ENCODE measurements at places on chromosomes 5 and 9. TPM values are rescaled to one million over a fixed set of nuclear protein-coding genes. Genes with fewer than 3 reads are reported as not detected.

DNA sequence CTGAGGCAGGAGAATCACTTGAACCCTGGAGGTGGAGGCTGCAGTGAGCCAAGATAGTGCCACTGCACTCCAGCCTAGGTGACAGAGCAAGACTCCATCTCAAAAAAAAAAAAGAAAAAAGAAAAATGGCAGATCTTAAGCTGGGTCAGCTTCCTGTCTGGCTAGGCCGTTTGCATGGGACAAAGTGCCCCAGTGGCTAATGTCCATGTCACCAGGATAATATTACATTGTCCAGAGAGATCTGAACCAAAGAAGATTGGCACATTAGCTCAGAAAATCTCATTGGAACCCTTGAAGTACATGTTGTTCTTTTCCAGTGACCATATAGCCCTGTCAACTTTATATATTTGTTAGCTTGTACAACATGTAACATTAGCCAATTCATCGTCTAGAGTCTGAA lies 59.2 kb upstream of the DAB2IP start:
- DNase-seq, result no peak

DNA sequence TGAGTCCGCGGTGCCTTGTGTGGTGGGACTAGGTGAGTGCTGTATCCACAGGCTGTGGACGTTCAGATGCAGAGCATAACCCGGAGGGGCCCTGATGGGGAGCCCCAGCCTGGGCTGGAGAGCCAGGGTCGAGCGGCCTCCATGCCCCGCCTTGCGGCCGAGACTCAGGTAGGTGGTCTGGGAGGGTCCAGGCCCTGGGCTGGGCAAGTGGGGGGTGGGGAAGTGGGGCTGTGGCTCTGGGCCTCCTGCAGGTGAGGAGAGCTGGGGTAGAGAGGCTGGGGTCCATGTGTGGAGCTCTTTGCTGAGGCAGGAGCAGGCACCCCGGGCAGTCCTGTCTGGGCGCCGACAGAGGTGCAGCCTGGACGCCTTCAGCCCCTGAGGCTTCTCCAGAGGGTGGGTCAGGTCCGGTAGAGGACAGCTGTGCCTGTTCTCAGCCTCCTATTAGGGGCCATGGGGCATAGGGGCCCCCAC lies 241.1 kb downstream of the CACNA1B start:
- no peak for DNase-seq

DNA sequence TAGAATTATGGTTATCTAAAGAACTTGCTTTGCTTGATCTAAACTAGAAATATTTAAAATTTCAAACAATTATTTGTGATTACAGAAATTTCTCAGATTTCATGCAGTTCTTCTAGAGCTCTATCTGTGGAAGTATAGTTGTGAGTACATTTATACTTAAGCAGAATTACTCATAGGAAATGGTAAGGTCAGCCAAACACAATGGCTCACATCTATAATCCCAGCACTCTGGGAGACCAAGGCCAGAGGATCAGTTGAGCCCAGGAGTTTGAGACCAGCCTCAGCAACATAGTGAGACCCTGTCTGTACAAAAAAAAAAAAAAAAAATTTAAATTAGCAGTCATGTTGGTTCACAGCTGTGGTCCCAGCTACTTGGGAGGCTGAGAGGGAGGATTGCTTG lies 71.0 kb downstream of the INVS start:
- DNase-seq, result peak; percentile 65

- DNase-seq, result no peak
These were observed 1156.8 kb upstream of the SEMA6A start for GRCh38 chr5:117731446-117731845.

GRCh38 chr9:98944734-98945074 lies 997 bp downstream of the COL15A1 start:
- no peak for DNase-seq

- no peak for DNase-seq
These were observed 406.3 kb upstream of the ADAMTSL1 start for GRCh38 chr9:18067548-18068120.

DNA sequence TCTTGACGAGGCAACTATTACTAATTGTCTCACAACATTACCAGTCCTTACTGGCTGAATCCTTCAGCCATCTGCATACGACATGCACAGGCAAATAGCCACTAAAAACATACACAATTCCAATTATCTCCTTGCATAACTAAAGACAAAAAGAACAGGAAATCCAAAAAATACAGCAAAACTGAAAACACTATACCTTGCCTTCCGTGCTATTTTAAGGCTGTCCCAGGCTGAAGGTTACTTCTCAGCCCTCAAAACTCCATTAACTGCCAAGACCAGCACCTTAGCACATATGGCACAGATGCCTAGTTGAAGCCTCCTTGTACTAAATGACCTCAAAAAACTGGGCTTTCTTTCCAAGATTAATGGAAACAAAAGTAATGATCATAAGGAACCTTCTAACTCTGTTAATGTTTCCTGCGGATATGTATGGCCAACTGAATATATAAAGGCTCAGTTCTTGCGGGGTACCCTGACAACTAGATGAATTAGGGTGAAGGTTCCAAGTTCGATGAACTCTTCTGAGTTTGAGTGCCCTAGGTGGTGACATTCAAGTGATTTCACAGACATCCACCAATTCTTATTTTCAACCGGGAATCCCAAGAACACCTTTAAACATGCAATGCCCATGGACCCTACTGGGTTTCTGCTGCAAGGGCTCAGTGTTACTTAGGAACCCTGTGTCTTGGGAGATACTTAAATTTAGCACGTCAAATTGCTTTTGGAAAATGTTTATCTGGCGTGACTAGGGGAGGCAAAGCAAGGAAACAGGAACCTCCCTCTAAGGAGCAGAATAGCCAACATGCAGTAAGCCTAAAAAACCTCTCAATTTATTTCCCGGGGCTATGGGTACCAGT lies 455.3 kb downstream of the RAB3C start:
- DNase-seq, result no peak

DNA sequence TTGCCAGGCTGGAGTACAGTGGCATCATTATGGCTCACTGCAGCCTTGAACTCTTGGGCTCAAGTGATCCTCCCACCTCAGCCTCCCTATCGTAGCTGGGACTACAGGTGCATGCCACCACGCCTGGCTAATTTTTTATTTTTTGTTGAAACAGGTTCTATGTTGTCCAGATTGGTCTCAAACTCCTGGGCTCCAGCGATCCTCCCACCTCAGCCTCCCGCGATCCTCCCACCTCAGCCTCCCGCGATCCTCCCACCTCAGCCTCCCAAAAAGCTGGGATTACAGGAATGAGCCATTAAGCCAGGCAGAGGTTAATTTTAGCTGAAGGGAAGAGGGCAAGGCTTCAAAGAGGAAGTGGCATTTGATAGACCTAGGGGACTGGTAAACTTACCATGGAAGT lies 32.8 kb upstream of the CCNB1 start:
- no peak for DNase-seq

GRCh38 chr9:125513668-125514413 lies 193.2 kb downstream of the MAPKAP1 start:
- DNase-seq, result peak; percentile 96

DNA sequence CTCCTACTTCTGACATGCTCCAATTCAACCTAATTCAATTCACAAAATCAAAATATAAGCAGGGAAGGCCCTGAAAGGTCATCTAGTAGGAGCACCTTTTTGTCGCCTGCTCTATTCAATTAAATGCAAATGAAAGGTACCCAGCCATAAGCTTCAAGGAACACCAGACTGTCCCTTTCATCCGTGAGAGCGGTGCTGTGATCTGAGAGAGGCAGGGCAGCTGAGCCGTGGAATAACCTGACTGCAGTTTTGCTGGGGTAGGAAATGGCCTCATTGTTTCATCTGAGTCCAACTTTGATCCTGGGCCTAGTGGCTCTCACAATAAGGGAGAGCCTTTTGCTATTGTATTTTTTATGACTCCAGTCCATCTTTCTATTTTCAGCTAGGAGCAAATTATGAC lies 39.8 kb upstream of the GLRA1 start:
- no peak for DNase-seq

DNA sequence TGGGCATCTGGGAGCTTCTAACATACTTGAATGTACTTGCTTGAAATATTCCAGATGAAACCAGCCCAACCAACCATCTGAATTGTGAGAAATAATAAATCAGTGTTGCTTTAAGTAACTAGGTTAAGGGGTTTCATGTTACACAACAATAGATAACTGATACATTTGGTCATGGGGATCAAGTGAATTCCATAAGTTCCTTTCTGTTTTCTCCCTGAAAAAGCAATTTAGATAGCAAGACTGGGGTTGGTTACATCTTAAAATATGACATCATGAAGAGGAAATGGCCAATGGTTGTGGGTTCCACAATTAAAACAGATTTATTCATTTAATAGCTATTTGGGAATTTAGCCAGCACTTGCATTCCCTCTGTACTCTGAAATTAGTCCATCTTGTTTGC lies 559.7 kb downstream of the TLR4 start:
- DNase-seq, result no peak

- DNase-seq, result peak; percentile 4
These were observed 233.3 kb downstream of the ZNF608 start for GRCh38 chr5:124512952-124513632.

DNA sequence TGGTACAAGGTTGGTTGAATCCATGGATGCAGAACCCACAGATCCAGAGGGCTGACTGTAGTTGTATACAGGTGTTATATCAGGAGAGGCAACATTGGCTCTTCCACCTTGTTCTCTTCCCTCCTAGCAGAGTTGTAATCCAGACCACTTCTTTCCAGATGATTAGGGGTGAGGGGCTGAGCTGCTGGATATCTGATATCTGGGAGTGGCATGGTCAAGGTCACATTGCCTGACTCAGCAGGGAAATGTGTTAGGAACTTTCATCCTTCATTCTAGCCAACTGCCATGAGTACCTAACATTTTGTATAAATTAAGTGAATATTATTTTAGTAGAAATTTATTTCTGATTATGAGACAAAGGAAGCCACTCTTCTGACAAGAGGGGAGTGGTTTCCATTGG lies 7.3 kb downstream of the DAPK1 start:
- DNase-seq, result peak; percentile 46

- no peak for DNase-seq
These were observed 274.6 kb downstream of the TMEM38B start for GRCh38 chr9:105968811-105969466.

- peak; percentile 74 for DNase-seq
These were observed 76.2 kb downstream of the STK10 start for GRCh38 chr5:172111852-172112225.

The IGFBPL1 gene
- total RNA-seq, result 5.5 TPM

The NPR3 gene
- total RNA-seq, result 0.52 TPM

The NR6A1 gene
- total RNA-seq, result 1.4 TPM

The CNTLN gene
- 11.3 TPM for total RNA-seq

The PCDHA4 gene
- total RNA-seq, result not detected

The SLC6A19 gene
- total RNA-seq, result not detected

The SLC4A9 gene
- not detected for total RNA-seq

The PHF24 gene
- total RNA-seq, result not detected

The IL7R gene
- total RNA-seq, result 20.4 TPM

All from M059J (cell line).